ENCODE measurements at places on chromosomes 1 and 21.

DNA sequence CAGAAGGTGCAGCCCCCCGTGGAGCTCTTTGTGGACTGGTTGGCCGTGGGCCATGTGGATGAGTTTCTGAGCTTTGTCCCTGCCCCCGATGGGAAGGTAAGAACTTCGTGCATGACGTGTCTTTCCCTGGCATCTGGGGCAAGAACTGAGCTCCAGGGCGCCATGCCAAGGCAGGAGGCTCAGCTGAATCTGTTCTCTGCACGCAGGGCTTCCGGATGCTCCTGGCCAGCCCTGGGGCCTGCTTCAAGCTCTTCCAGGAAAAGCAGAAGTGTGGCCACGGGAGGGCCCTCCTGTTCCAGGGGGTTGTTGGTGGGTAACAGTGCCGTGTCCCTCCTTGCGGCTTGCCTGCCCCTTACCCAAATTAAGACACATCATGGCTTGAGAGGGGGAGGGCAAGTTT lies 27.7 kb downstream of the PADI3 start:
- DNase-seq, result peak; percentile 2

DNA sequence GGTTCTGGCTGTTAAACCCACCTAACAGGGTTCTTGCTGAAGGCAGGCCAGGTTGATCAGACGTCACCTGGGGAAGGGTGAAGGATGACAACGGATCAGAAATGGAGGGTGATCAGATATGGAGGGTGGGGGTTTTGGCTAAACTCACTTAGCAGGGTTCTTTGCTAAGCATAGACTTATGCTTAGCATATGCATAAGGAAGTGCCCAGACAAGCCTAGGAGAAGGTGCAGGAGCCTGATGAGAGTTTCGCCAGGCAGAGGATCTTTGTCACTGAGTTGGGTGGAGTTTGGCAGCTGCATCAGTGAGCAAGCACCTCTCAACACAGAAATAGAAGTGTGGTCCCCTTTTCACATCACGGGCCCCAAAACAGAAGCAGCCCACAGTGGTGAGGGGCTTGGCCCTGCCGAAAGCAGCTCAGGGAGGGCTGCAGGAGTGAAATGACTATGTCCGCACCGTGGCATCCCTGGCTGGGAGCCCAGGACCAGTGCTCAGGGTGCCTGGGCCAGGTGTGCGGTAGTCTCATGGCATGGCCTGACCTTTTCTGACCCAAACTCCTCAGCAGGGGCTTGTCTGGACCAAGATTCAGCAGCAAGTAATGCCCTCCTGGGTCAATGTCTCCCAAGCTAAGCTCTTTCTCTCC lies 101.6 kb downstream of the AJAP1 start:
- no peak for DNase-seq

DNA sequence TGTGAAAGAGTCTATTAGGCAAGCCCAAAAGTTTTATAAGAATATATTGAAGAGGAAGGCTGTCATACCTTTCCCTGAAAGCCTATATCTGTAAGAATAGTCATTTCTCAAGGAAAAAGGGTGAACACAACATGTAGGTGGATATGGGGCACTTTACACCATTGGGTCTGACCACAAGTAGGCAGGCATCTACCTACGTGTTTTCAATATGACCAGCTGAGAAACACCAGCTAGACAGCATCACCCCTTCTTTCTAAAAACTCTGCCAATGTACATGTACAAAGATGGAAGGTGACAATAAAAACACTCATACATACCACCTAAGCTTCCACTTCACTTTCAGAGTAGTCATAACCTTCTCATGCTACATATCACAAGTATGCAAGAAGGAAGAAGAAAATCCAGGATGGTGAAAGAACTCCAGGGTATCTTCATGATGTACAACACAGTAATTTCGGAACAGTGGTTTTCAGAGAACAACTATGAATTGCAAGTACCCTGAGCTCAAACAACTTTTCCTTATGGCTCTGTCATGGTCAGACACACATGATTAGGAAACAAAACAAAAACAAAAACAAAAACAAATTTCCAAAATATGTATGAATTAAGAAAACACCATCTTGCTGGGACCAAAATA lies 98.5 kb upstream of the ADGRL2 start:
- DNase-seq, result no peak

GRCh38 chr1:110765640-110766335 lies 91.0 kb upstream of the KCNA3 start:
- no peak for DNase-seq

DNA sequence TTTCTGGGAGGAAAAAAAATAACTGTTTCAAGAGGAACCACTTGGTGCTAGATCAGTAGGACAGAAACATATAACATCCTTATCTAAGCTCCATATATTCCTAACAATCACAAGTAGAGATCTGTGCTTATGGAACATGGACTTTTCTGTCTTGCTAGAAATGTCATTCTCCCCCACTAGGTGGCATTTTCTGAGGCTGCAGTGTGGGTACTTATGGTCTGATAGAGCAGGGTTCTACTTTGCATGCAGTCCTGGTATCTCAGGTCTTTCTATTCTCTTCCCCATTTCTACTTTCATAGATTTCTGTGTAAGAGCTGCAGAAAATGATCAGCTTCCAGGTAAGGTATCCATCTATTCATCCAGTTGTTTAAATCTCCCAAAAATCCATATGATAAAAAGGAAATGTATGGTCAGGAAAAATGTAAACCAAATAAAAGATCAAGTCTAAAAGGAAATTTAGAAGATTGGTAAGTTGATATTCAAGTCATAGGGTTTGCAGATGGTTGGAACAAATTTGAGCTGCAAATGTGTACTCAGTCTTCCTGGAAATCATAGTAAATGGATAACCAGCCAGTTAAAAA lies 1.5 kb downstream of the ZNF684 start:
- no peak for DNase-seq

GRCh38 chr1:162178432-162178831 lies 108.9 kb downstream of the NOS1AP start:
- DNase-seq, result no peak

DNA sequence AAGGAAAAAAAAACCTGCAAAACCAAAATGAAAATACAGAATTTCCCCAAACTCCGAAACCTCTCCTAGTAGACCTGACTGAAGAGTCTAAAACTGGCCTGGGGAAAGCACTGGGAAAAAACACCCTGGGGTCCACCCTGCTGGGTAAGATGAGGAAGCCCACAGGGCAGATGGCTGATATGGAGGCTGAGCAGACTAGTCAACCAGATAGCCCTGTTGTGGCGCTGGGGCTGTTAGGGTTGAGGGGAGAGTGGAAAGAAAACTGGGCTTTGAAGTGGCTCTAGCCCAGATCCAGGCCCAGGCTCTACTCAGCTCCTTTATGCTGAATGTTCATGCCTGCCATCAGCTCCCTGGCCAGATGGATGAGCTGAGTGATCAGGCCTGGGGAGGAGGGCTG lies 6.8 kb upstream of the SLAMF1 start:
- no peak for DNase-seq

DNA sequence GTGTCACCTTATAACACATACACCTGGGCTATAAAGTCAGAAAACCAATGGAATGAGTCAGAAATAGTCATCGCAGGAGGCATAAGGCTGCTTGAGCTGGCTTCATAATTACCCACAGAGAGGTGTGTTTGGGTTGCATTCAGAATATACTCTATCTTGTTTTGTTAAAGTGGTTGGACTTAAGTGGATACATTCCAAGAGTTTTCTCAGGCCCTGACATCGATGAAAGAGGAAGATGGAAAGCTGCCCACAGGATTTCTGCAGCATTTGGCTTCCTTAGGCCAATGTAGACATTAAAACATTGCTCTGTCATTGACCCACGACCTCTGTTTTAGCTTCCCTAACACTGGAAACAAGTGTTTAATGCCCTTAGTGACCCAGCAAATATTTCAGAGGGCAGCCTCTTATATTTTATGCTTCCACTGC lies 18.6 kb upstream of the BCL10 start:
- no peak for DNase-seq

DNA sequence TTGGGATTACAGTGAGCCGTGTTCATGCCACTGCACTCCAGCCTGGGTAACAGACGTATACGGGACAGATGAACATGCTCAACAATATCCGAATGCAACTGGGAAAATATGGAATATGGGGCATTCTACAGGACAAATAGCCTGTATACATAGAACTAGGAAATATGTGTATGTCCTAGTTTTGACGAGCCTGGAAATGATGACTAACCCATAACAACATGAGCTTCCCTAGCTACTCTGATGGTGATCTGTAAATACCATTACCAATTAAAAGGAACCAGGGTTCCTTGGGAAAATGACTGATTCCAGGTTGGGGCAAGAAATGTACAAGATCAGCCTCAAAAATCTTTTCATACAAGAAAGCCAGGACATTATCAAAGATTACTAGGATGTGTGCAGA lies 42.8 kb upstream of the ARTN start:
- DNase-seq, result no peak

DNA sequence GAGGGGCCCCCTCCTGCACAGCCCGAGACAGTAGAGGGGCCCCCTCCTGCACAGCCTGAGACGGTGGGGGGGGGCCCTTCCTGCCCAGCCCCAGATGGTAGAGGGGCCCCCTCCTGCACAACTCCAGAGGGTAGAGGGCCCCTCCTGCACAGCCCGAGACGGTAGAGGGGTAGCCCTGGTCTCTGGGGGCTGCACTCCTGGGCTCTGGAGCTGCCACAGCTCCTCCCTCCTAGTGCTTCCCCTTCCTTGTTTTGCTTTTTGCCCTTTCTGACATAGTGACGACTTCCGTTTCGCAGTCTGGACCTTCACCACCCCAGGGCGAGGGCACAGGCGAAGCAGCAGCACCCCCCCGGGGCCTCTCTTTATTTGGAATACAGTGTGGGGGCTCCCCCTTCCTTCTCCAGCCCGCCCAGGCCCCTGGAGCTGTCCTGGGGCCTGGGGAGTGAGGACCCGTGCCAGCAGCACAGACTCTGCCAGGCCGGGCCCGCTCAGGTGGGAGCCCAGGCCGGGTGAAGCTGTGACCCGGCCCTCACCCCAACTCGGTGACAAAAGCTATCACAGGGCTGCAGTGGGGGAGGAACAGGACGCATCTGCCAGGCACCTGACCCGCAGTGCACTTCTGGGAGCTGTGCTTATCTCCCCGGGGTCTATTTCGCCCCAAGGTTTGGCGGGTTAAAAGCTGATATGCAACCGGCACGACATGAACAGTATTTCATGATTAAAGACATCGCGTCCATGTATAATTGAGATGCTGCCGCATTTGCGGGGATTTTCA lies 1.1 kb upstream of the PRXL2B start:
- DNase-seq, result no peak

DNA sequence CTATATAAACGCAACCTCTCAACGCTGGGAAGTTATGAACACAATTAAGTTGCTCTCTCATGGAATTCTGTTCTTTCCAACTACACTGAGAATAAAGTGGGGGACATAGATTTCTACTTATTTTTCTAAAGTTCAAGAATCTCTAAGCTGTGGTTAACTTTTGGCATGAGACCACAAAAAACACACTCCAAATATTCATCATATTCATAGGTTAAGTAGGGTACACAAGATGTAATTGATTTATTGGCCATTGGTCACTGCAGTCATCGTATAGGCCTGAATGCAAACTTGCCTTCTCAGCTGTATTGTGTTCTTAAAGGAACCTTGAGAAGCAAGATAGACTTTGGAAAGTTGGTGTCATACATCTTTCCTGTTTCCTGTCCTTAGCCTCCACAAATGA lies 40.3 kb downstream of the PRRX1 start:
- no peak for DNase-seq

GRCh38 chr1:114490274-114490693 lies 20.7 kb downstream of the TRIM33 start:
- no peak for DNase-seq

- DNase-seq, result no peak
Measured at GRCh38 chr1:116403496-116404136, 30.6 kb downstream of the ATP1A1 start.

DNA sequence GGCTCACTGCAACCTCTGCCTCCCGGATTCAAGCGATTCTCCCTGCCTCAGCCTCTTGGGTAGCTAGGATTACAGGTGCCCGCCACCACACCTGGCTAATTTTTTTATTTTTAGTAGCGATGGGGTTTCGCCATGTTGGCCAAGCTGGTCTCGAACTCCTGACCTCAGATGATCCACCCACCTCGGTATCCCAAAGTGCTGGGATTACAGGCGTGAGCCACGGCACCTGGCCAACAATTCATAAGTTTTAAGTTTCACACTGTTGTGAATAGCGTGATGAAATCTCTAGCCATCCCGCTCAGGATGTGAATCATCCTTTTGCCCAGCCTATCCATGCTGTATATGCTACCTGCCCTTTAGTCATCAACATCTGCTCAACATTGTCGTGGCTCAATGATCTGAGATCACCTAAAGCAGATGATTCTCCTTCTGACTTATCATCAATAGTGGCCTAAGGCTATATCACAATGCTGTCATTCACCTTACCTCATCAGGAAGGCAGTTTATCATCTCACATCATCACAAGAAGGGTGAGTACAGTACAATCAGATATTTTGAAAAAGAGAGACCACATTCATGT lies 2.6 kb downstream of the PFDN2 start:
- DNase-seq, result no peak

GRCh38 chr1:13703128-13703513 lies 3.1 kb downstream of the PRDM2 start:
- no peak for DNase-seq

DNA sequence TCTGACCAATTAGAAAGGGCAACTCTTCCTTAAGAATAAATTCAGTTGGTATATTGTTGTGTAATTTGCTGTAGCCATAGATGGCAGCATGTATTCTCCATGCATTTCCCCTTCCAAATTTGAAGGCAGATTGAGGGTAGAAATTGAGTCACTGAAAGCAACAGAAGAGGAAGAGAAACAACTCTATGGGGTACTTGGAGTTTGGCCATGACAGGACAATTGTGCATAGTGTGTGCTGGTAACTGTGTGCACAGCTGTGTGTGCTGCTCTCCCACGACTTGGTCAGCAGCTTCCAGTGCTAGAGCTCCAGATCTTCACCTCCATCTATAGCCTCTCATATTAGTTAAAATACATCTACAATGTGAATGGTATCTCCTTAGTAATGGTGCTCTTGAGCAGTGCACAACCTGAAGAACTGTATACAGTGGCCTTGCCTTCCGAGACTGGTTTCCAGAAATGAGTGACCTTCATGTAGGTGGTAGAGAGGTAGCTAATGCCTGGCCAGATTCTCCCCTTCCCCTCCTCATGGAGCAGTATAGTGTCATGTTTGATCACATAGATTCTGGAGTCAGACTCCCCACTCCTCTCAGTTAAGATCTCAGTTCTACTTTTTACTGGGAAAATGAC lies 882 bp upstream of the FCAMR start:
- no peak for DNase-seq

- DNase-seq, result no peak
Measured at GRCh38 chr1:43021547-43022474, 63.1 kb upstream of the SLC2A1 start.
